ENCODE measurements at places on chromosomes 13 and 19.

- no peak for DNase-seq
These were observed 24.2 kb downstream of the RASA3 start for GRCh38 chr13:114108141-114108761.

GRCh38 chr19:37813340-37813739, 34.0 kb upstream of the ZNF573 start:
- no peak for DNase-seq

GRCh38 chr13:112525356-112525945, 62.5 kb downstream of the TUBGCP3 start:
- DNase-seq, result no peak

- no peak for DNase-seq
These were observed 34.3 kb downstream of the FAM216B start for GRCh38 chr13:42815681-42816080.

DNA sequence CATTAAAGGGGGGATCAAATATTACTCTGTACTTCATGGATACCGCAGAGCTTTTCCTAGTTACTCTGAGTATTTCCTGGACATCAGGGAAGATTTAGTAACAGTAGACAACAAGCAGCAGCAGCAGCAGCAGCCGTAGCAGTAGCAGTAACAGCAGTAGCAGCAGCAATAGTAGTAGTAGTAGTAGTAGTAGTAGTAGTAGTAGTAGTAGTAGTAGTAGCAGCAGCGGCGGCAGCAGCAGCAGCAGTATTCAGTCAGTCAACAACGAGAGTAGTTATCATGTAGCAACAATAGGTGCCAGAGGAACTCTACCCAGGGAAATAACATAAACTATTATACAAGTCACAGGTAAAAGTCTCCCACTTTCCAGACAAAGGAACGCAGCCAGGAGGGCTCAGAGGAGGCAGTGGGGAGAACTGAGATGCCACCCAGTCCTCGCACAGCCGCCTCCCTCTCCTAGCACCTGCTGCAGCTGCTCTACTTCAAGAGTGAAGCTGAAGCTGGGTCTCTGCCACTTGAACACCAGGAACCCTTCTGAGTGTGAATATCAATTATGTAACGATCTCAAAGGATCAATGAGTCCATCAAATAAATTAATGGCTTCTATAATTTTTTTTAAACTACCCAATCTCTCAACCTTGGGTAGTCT, 1.3 kb upstream of the DOCK9 start:
- no peak for DNase-seq
